Natural killer cell treated with Interleukin-12 subunit alpha and Interleukin-12 subunit beta and Interleukin-15 and Interleukin-18, amount 100 ng/mL, for 72 hours (primary cell): ENCODE measurements at places on chromosomes 16 and 17. TPM values are rescaled to one million over a fixed set of nuclear protein-coding genes. Genes with fewer than 3 reads are reported as not detected.

ITPRIPL2 gene
- total RNA-seq: 31.9 TPM

SEZ6 gene
- not detected for total RNA-seq

DNA sequence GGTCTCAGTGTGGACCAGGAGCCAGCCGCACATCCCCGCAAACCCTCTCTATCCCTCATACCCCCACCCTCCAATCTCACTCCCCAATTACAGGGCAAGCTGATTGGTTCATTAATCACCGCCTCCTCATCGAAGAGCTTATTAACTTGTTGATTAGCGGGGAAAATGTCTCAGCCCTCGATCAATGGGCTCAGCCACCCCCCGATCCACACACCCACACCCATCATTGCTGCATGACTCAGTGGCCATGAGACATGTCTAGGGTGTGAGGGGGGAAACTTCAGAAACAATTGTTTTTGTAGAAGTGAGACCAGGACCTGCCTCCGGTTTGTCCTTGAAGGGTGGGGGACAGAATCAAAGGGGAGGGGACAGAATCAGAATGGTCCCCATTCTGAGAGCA lies 2.5 kb upstream of the PYY start:
- no peaks in the 10 kb centered on the region for H3K36me3 ChIP-seq
- no peak overlapping the region for H3K4me3 ChIP-seq

- no peak overlapping the region for H3K27ac ChIP-seq
- peaks cover 30% of the 10 kb centered on the region for H3K27me3 ChIP-seq
- no peak overlapping the region for H3K4me3 ChIP-seq
- peaks cover 34% of the 10 kb centered on the region for H3K4me1 ChIP-seq
These were observed 26.2 kb upstream of the IRF8 start for GRCh38 chr16:85872734-85873133.

DNA sequence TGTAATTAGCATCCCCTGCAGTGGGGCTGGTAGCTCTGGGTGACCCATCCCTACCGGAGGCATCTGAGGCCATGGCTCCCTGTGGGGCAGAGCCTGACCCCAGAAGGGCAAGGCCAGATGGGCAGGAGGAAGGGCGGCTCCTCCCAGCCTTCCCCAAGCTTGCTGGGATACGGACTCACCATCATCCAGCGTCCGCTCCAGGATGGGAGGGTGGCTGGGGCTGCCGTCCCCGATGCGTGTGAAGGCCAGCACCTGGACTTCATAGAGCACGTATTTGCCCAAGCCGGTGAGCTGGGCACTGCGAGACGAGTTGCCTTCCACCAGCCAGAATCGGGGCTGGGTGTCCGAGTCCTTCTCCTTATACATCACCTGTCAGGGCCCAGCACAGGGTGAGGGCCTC lies 81.6 kb upstream of the CDC42EP4 start:
- no peaks in the 10 kb centered on the region for H3K27me3 ChIP-seq
- no peak overlapping the region for H3K27ac ChIP-seq
- no peak for DNase-seq
- H3K36me3 ChIP-seq: no peaks in the 10 kb centered on the region

GRCh38 chr16:15949210-15950160 lies at the start of gene ABCC1:
Gene ABCC1, plus strand, starts transcription at chr16:15949616. Its CDS starts 136 bp downstream, at chr16:15949752.
- no peaks in the 10 kb centered on the region for H3K27me3 ChIP-seq
- H3K4me1 ChIP-seq: peaks cover 29% of the 10 kb centered on the region
- H3K27ac ChIP-seq: peak within 1 kb of the TSS; percentile 93
- peak within 1 kb of the TSS; percentile 97 for H3K4me3 ChIP-seq

GRCh38 chr17:77694391-77695363 lies 263.8 kb upstream of the TNRC6C start:
- H3K4me3 ChIP-seq: no peak overlapping the region
- H3K27me3 ChIP-seq: peaks cover 31% of the 10 kb centered on the region
- no peak overlapping the region for H3K27ac ChIP-seq
- H3K4me1 ChIP-seq: peaks cover 27% of the 10 kb centered on the region
- DNase-seq: no peak

DNA sequence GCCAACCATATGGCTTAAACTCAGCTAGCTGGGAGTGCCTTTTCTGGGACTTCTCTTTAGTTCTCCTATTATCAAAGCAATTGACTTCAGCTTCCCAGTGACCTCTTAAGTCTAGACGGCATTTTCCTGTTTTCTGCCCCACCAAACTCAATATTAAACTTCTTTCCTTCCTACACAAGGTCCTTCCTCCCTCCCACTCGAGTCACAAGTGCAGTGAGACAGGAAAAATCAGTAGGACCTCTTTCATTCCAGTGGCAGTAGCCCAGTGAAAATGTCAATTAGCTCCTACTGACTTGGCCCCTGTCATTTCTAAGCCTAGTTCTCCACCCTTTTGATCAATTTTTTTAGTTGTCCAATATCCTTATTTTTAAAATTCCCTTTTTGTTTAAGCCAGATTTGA lies 9.6 kb upstream of the NACA2 start:
- no peak overlapping the region for H3K27ac ChIP-seq
- H3K27me3 ChIP-seq: peaks cover 12% of the 10 kb centered on the region
- no peaks in the 10 kb centered on the region for H3K36me3 ChIP-seq
- H3K4me1 ChIP-seq: no peaks in the 10 kb centered on the region
- DNase-seq: no peak
